ENCODE measurements at places on chromosomes 2 and 18.
A peak's percentile ranks its signal among the peaks of the same experiment; 100 is the strongest.

- DNase-seq = no peak
Measured at GRCh38 chr2:237474442-237474911, 12.6 kb upstream of the MLPH start.

DNA sequence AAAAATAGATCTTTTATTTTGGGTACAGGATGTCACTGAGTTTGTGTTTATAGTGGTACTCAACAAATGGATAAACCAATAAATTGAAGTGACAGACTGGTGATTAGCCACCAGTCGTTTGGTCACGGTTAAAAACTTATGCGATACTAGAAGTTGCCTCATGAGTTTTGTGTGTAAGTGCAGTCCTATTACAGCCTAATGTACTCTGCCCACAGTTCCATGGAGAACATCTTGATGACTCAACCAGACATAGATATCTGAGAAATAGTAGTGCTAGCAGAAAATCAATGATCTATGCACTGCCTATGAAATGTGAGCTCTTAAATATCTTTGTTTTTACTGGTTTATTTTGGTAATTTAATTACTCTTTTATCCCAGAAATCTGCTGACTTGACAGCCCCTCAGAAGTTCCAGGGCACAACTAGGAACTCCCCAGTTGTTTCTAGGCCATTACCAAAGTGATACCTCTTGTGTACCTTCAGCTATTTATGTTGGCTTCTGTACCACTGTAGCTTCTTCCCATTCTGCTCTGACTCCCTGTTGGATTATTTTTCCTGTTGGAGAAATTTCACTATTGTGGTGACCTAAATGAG, 209.1 kb upstream of the KCNJ3 start:
- DNase-seq = no peak

GRCh38 chr2:16333681-16334080, 332.0 kb downstream of the CYRIA start:
- no peak for DNase-seq

DNA sequence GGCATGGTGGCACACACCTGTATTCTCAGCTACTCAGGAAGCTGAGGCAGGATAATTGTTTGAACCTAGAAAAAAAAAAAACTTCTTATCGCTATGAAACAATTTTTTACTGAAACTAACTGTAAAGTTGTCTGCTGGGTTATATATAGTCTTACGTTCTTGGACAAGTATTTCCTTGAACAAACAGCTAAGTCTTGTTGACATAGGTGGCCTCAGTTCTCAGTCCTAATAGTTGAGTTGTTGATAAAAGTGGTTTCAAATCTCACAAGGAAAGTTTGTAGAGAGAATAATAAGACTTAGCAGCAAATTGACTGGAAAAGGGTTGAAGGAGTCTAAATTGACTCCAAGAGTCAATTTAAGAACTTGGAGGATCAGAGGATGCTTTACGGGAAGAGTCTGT, 166.5 kb upstream of the KCNJ3 start:
- DNase-seq = no peak

DNA sequence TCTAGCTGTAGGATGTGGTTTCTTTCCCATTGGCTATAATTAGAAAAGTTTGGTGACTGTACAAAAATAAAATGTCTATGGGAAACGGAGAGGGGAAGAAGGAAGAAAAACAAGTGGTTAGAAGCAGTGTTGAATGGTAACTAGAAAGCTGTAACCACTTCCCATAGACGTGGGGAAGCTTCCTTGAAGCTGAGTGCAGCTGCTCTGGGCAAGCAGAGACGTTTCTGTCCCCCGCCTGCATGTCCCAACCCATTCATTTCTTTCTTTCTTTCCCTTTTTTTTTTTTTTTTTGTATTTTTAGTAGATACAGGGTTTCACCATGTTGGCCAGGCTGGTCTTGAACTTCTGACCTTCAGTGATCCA, 367.8 kb upstream of the HS6ST1 start:
- DNase-seq = no peak

DNA sequence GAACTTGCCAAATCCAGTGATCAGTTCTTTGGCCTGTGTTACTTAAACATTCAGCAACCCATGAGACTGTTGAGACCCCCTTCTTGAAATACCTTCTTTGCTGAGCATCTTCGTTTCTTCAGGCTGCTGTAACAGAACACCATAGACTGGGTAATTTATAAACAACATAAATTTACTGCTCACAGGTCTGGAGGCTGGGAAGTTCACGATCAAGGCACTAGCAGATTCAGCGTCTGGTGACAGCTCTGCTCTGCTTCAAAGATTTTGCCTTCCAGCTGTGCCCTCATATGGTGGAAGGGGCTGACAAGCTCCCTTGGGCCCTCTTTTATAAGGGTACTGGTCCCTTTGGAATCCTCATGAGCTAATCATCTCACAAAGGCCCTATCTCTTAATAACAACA, 28.8 kb upstream of the TSPYL6 start:
- DNase-seq = no peak

- no peak for DNase-seq
Measured at GRCh38 chr2:45575881-45576280, 35.2 kb downstream of the SRBD1 start.

DNA sequence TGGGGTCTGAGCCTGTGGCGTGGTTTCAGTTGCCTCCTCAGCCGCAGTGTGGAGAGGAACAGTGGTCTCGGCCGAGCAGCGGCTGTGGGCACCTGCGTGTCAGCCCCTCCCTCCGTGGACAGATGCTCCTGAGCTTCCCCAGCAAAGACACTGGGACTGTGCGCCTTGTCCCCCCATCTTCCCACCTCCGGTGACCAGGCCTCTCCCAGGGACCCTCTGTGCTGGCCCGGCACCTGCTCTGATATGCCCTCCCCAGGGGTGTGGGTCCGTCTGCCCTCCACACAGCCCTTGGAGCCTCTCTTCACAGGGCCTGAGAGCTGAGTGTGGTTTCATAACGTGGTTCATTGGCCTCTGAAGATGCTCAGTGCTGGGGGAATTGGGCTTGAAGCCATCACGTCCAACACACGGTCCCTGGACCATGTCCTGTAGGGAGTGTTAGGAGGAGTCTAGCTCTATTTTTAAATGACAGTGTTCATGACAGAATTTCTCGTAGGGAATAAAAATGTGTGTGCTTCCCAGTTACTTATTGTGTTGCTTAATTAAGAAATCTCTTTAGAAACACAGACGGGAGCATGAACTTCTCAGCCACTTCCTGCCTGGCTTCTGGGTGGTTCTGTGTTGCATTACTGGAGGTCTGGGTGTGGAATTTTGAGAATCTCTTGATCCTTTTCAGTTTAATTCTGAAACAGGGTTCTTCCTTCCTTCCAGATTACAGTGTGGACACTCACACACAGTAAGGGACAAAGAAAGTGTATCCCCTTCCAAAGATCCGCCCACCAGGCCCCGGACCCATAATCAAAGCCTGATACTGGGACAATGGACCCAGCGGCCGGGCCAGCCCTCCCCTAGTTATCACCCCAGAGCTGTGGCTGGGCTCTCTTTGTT, 110.7 kb downstream of the NFATC1 start:
- DNase-seq = no peak

- DNase-seq = no peak
Measured at GRCh38 chr2:138670734-138671133, 109.5 kb downstream of the NXPH2 start.

GRCh38 chr2:221446140-221446539, 126.0 kb downstream of the EPHA4 start:
- no peak for DNase-seq

DNA sequence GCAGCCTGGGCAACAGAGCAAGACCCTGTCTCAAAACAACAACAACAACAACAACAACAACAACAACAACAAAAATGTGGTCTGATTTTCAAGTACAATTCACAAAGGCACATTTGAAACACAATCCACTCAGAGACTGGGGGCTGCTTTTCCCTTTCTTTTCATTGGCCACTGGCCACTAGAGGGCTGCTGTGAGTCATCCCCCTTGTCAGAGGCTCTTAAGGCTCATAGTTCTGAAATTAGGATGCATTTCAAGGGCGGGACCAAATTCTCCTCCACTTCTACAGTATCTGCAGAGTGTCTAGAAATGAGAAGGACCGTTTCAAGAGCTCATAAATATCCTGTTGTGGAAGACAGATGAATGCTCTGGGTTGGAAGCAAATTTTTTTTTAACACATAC, 285.4 kb downstream of the NRXN1 start:
- peak; percentile 44 for DNase-seq

GRCh38 chr2:179410552-179411356, 146.1 kb upstream of the SESTD1 start:
- DNase-seq = peak; percentile 49

- peak; percentile 76 for DNase-seq
Measured at GRCh38 chr2:84906900-84907714, 1.7 kb downstream of the TMSB10 start.

- no peak for DNase-seq
Measured at GRCh38 chr2:132478461-132479105, 62.0 kb downstream of the GPR39 start.

GRCh38 chr2:176709149-176709951, 440.1 kb downstream of the MTX2 start:
- DNase-seq = no peak

DNA sequence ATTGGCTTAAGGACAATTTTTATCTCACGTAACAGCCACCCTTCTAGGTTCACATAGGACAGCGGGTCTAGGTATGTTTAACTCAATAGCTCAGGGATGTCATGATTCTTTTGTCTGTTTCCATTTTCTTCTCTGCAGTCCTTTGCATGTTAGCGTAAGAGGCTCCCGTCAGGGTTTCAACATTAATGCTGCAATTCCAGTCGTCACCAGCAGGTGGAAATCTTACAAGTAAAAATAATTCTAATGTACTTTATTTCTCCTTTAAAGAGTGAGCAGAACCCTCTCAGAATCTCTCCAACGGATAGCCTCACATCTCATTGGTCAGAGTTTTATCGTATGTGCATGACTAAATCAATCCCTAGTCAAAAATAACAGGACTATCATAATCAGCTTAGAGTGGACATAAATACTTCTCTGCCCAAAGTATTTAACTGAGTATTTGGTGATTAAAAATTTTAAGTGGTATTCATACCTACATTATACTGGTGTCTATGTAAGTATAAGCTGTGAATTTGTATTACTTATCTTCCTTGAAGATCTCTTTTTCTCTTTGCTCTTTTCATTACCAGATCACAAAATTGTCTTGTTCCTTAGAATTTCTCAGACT, 487.2 kb upstream of the GCFC2 start:
- DNase-seq = peak; percentile 60

- no peak for DNase-seq
Measured at GRCh38 chr18:75110846-75111415, 98.0 kb downstream of the PTGR3 start.

- no peak for DNase-seq
Measured at GRCh38 chr2:165410276-165410675, 59.2 kb upstream of the CSRNP3 start.

GRCh38 chr2:183269956-183270355, 145.7 kb downstream of the NUP35 start:
- DNase-seq = no peak

- DNase-seq = no peak
Measured at GRCh38 chr18:62829936-62830335, 114.6 kb downstream of the PHLPP1 start.

GRCh38 chr2:86138736-86139625, 32.9 kb downstream of the PTCD3 start:
- no peak for DNase-seq

- DNase-seq = peak; percentile 75
Measured at GRCh38 chr2:85255813-85256594, 71.8 kb downstream of the TGOLN2 start.

- DNase-seq = no peak
Measured at GRCh38 chr2:120954939-120955338, 219.3 kb downstream of the GLI2 start.

GRCh38 chr2:240993446-240994170, 4.8 kb upstream of the SNED1 start:
- DNase-seq = no peak

GRCh38 chr18:61926532-61926931, 33.7 kb upstream of the RNF152 start:
- DNase-seq = no peak

- no peak for DNase-seq
Measured at GRCh38 chr2:127792805-127793204, 18.2 kb downstream of the WDR33 start.
